Thymus (tissue), 14 donors: ENCODE measurements at places on chromosomes 6 and 20.

- no peak for DNase-seq
These were observed 41.1 kb upstream of the MAP3K4 start for GRCh38 chr6:160950507-160950906.

DNA sequence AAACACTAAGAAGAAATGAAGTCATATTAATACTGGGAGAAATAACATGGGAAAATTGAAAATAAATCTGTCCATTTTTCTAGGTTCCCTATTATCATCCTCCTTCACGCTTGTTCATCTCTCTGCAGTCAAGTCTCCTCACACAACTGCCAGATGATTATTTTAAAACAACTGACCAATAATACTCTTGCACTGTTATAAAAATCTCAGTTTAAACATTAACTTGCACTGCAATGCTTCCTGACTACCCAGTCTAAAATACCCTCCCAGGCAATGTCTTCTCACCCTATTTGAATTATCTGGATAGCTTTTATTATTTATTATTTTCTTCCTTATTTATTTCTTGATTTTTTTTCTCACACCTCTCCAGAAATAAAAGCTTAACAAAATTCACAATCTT, 5.7 kb downstream of the EYS start:
- no peak for DNase-seq

GRCh38 chr6:137845460-137845859, 21.6 kb upstream of the TNFAIP3 start:
- DNase-seq = no peak

- DNase-seq = no peak
These were observed 634.8 kb upstream of the FLRT3 start for GRCh38 chr20:14972256-14972655.
